ENCODE measurements at places on chromosomes 2 and 18.

GRCh38 chr18:49447810-49448745 is 12.4 kb downstream of the DYM start:
- DNase-seq = peak; percentile 34

GRCh38 chr2:37105150-37105549 is 20.8 kb downstream of the GPATCH11 start:
- no peak for DNase-seq

DNA sequence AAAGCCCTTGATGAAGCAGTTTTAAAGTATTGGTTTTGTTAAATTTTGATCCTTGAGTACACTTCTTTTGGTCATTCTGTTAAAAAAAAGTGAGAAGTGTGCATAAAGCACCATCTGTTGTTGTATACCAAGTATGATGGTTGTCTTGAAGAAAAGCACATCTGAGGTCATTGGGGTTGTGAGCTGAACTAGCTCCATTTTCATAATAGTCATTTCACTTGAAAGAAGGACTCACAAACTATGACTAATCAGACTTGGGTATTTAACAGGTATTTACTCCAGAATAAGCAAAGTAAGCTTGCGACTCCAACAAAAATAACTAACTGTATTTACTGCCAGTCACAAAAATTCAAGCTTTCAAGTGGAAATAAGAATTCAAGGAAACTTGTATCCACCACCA is 35.1 kb downstream of the CHN1 start:
- DNase-seq = no peak

- DNase-seq = no peak
Measured at GRCh38 chr2:72142570-72143440, 4.9 kb downstream of the CYP26B1 start.

DNA sequence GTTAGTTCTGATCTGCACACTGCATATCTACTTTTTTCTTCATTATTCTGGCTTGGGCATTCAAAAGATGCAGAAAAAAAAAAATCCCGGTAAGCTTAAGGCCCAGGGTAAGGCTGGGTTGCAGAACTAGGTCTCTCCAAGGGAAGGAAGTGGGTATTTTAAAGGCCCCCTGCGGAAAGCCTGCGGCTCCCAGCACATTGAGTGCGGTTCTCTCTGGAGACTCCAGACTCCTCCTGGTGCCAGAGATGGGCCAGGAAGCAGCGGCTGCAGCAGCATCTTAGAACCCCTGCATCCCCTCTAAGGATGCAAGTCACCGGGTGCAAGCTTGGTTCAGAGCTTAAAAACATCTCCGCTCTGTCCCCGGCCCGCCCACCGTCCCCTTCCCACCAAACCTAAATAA is 49.5 kb downstream of the TGIF1 start:
- no peak for DNase-seq

DNA sequence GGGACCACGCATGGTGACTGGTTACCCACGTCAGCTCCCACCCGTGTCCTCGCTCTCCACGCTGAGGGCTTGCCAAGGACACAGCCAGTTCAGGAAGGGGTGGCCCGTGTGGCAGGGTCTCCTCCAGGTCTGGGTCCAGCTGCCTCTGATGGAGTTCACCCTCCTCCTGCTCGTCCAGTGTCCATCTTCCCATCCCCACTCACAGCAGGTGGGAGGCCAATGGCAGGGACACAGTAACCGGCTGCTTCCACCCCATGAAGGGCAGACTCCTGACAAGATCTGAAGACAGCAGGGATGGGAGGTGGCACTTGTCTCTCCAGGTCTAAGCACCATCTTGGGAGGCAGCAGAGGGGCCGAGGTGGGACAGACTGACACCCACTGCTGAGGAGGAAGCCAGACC is 106.4 kb downstream of the NDUFA10 start:
- no peak for DNase-seq

DNA sequence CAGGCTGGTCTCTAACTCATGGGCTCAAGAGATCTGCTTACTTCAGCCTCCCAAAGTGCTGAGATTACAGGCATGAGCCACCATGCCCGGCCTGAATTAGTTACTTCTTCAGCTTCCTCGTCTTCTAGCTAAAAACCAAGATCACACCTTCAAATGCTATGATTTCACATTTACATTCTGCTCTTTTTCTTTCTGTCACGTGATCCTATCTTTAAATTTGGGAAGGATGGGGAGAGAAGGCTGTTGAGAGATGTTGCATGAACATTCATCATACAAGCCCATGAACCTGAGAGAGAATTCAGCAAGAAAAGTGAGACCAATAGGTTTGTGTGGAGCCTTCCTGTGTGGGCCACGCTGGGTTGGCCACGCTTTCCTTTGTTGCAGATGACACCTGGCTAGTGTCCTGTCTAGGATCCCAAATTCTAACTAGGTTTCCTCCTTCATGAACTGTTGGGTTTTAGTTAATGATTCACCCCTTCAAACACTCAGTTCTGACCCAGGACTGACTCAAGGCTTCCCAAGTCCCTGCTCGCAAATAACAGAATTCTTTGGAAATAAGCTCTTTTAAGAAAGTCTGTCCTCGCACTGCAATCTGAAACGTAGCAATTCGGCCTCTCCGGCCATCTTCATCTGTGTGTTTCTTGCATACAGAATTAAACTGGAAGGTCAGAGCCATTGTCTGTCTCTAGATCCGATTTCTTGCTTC is 57.3 kb upstream of the CREB1 start:
- no peak for DNase-seq

All from effector memory CD4-positive, alpha-beta T cell (primary cell).